Stimulated activated CD4-positive, alpha-beta T cell treated with anti-CD3 and anti-CD28 coated beads, Interleukin-1b, Interleukin-23, amount 100 ng/mL, for 4 hours (primary cell): ENCODE measurements at places on chromosomes 4 and X.

DNA sequence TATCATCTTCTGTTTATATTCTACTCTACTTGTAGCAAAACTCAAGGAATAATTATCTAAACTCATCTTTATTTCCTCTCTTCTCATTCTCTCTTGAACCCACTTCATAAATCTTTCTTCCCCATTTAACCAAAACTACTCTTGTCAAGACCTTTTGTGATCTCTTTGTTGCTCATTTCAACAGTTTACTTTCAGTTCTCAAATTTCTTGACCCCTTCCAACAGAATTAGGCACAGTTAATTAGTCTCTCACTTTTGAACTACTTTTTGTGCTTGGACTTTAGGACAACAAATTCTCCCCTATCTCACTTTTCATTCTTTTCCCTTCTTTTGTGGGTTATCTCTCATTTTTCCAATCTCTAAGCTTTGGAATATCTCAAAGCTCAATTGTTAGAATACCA, 27.4 kb upstream of the CAMK2D start:
- DNase-seq: no peak

- no peak for DNase-seq
Observed at GRCh38 chr4:73419106-73420038, 15.3 kb downstream of the ALB start.

DNA sequence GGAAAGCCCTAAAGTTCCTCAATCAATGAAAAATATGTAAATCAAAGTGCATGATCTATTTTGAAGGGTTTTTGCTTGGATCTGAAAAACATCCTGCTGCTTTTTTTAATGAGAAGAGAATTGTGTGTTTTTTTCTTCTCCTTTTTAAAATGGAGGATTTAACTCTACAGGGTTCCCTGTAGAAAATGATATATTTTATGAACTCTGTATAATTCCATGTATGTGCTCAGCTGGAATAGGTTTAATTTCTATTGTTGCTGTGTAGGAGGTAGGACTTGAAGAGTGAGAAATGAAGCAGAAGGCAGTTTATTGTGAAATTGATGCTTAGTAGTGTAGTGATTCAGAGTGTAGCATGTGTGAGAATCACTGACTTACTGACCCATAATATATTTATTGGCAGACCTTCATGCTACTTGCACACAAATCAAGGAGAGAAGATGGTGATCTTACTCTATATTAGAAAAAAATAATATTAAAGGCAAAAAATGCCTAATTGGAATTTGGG, 286.8 kb upstream of the FSTL5 start:
- DNase-seq: no peak

DNA sequence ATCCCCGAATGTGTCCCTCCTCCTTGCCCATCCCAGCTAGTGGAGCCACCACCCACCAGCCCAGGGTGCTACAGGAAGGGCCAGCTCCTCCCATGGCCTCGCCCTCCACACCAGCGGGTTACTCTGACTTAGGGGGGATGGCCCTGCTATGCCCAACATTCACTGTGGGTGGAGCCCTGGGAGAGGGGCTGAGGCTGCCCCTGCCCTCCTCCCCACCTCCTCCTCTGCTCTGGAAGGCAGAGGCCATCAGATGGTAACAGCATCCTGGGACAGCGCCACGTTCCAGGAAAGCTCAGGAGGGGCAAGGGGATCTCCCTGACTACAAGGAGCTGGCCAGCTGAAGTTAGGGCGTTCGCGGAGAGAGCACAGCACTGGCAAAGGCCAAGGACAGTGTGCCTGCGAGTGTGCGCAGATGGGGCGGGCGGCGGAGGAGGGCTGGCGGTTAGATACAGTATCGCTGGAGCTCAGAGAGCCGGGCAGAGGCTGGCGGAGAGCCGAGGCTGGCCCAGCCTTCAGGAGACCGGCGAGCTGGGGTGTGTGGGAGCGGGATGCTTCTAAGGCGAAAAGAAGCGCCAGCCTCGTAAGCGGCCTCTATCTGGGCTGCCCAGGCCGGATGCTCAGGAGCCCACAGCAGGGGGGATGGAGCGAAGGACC, 1.5 kb downstream of the JAKMIP1 start:
- no peak for DNase-seq

- DNase-seq: no peak
Observed at GRCh38 chr4:77308843-77309242, 151.8 kb downstream of the CCNG2 start.

- DNase-seq: no peak
Observed at GRCh38 chr4:100511896-100512295, 5.9 kb downstream of the EMCN start.

GRCh38 chr4:93317057-93317456, 511.5 kb upstream of the ATOH1 start:
- DNase-seq: no peak

DNA sequence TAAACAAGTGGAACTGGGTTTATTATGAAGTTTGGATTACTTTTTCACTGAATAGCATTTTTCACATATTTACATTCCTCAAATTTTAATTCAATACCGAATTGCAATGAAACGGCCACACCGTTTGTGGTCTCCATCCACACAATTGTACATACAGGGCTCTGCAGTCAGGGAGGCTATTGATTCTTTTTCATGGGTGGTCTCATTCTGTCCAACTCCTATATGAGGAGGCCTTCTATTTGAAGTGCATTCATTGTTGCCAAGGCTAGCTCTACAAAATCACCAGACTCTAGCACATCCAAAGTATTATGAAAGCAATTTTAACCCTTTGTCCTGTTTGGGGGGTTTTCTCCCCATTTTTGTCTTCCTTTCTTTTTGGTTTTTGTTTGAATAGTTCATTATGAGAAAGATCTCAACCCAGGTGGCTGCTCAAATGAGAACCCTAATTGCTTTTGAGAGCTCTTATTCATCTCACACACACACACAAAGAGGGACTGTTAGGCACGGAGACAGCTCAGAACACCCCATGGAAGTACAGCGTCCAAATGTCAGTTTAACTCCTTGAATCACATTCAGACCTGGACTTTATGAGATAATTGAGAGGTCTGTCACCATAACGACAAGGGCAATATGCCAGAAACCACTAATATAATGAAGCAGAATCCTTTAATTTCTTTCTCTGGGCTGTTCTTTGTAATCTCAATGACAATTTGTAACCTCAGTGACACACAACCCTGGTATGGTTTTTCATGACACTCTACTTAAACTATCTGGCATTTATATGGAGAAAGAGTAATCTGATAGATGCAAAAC, 79.4 kb downstream of the NLGN4X start:
- DNase-seq: no peak

DNA sequence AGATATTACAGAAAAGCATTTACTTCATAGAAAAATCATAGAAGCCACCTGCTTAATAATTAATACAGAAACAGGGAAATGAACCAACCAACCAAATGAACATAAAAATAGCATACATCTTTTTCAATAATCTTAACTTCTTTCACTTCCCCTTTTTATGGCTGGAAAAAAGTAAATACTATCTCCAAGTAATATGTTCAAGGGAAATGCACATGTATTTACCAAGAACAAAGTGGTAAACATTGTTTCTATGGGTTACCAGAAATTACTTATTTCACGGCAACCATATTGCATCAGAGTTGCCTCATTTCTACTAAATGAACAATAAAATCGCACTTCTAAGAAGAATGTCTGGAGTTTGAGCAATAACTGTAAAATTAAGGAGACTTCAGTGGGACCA, 321.3 kb downstream of the TMA16 start:
- DNase-seq: no peak

DNA sequence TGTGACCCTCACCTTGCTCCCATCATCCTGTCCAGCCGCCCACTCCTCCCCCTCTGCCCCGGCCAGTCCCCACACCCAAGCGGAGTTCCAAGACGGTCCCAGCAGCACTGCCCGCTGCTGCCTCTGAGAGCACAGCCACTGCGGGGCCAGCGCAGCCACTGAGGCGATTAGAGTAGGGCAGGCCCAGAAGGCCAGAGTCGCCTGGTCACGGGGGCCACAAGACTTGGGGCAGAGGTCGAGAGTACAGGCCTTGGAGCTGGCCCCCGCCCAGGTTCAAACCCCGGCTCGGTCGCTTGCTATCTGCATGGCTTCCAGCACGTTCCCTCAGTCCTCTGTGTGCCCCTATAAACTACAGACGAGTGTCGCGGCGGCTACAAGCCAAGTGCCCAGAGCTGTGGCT, 53.2 kb upstream of the ADRA2C start:
- DNase-seq: no peak

GRCh38 chr4:23889814-23890341, at the start of gene PPARGC1A:
Gene PPARGC1A (minus strand): TSS chr4:23890047. CDS start chr4:23889957, 90 bp downstream.
- DNase-seq: no peak

GRCh38 chr4:80229128-80229527, 31.8 kb downstream of the PRDM8 start:
- DNase-seq: no peak

DNA sequence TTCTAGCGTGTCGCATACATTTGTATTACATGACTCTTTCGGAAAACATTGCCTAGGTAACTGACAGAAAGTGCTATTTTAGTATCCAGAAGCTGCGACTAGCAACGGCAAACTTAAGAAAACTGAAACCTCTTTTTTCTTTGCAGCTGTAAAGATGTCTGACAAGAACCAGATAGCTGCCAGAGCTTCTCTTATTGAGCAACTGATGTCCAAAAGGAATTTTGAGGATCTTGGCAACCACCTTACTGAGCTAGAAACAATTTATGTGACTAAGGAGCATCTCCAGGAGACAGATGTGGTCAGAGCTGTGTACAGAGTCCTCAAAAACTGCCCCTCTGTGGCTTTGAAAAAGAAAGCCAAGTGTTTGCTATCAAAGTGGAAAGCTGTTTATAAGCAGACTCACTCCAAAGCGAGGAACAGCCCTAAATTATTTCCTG, 9.4 kb downstream of the TCEANC start:
- DNase-seq: no peak
